Placental pericyte (primary cell): ENCODE measurements at places on chromosomes 3 and 15. TPM values are rescaled to one million over a fixed set of nuclear protein-coding genes. Genes with fewer than 3 reads are reported as not detected.

WNT7A gene
- total RNA-seq = not detected in 2 replicates

RAB6B gene
- under 0.01 and 0.14 TPM in 2 replicates for total RNA-seq

TM4SF1 gene
- total RNA-seq = 44.9 and 282 TPM in 2 replicates

TFG gene
- total RNA-seq = 129 and 146 TPM in 2 replicates

ISL2 gene
- 0.14 TPM in 1 of 2 replicates, not detected in the other for total RNA-seq

CLRN1 gene
- not detected in 2 replicates for total RNA-seq

UMPS gene
- total RNA-seq = 14.4 and 30.4 TPM in 2 replicates

TEX9 gene
- 0.88 and 2.6 TPM in 2 replicates for total RNA-seq

IL12A gene
- total RNA-seq = 3.9 and 7.2 TPM in 2 replicates

ONECUT1 gene
- total RNA-seq = not detected in 2 replicates

LIPC gene
- total RNA-seq = 0.29 and 0.88 TPM in 2 replicates

ADAMTS17 gene
- under 0.01 and 2.7 TPM in 2 replicates for total RNA-seq

TAGLN3 gene
- 0.14 TPM in 1 of 2 replicates, not detected in the other for total RNA-seq

GPR171 gene
- not detected in 2 replicates for total RNA-seq

KLHL24 gene
- total RNA-seq = 26.1 and 83.4 TPM in 2 replicates

RTP3 gene
- not detected in 2 replicates for total RNA-seq

ZKSCAN7 gene
- total RNA-seq = 4.6 and 5.0 TPM in 2 replicates

NEO1 gene
- total RNA-seq = 20.6 and 22.6 TPM in 2 replicates

SLC22A13 gene
- 0.43 and 0.44 TPM in 2 replicates for total RNA-seq

TRH gene
- total RNA-seq = not detected in 2 replicates

GALNT15 gene
- total RNA-seq = 0.88 and 4.2 TPM in 2 replicates

ENTPD3 gene
- total RNA-seq = 0.22 and 0.29 TPM in 2 replicates

SAXO2 gene
- total RNA-seq = 0.88 and 1.3 TPM in 2 replicates

TUSC7 gene
- not detected in 2 replicates for total RNA-seq

SOX14 gene
- total RNA-seq = not detected in 2 replicates

MESP1 gene
- total RNA-seq = under 0.01 TPM in 1 of 2 replicates, not detected in the other

RBM5 gene
- 118 and 167 TPM in 2 replicates for total RNA-seq

ZNF385D gene
- 0.43 TPM in 1 of 2 replicates, not detected in the other for total RNA-seq

HACL1 gene
- 23.0 and 26.0 TPM in 2 replicates for total RNA-seq

TGM5 gene
- total RNA-seq = not detected in 2 replicates

PCBP4 gene
- total RNA-seq = 46.8 and 63.9 TPM in 2 replicates

CA12 gene
- 7.3 and 7.4 TPM in 2 replicates for total RNA-seq

SLC9C1 gene
- total RNA-seq = not detected in 2 replicates

SERPINI2 gene
- total RNA-seq = not detected in 2 replicates

LZTFL1 gene
- total RNA-seq = 12.5 and 30.0 TPM in 2 replicates

SLC12A8 gene
- total RNA-seq = 11.2 and 184 TPM in 2 replicates

A4GNT gene
- total RNA-seq = not detected in 2 replicates

USP50 gene
- total RNA-seq = 0.29 TPM in 1 of 2 replicates, not detected in the other

CCR5 gene
- not detected in 2 replicates for total RNA-seq

CYP1A1 gene
- total RNA-seq = 0.72 and 1.5 TPM in 2 replicates

LYSMD2 gene
- 2.2 and 3.3 TPM in 2 replicates for total RNA-seq

CHRFAM7A gene
- total RNA-seq = 0.22 TPM in 1 of 2 replicates, not detected in the other

C3orf52 gene
- 11.6 and 18.0 TPM in 2 replicates for total RNA-seq

ACAN gene
- under 0.01 TPM in 2 replicates for total RNA-seq

GATA2 gene
- 2.0 and 18.9 TPM in 2 replicates for total RNA-seq

LRTM1 gene
- total RNA-seq = not detected in 2 replicates

GRK7 gene
- total RNA-seq = not detected in 2 replicates

IMPG2 gene
- 0.14 and 0.22 TPM in 2 replicates for total RNA-seq

DLEC1 gene
- under 0.01 TPM in 1 of 2 replicates, not detected in the other for total RNA-seq

ARF4 gene
- total RNA-seq = 374 and 428 TPM in 2 replicates

ARHGAP11A gene
- total RNA-seq = 3.5 and 43.7 TPM in 2 replicates

ASB14 gene
- total RNA-seq = 0.14 TPM in 1 of 2 replicates, not detected in the other

TMC3 gene
- total RNA-seq = not detected in 2 replicates

ZNF501 gene
- total RNA-seq = 4.3 and 4.6 TPM in 2 replicates

TF gene
- total RNA-seq = 0.29 and 0.44 TPM in 2 replicates

CHD2 gene
- total RNA-seq = 58.6 and 81.3 TPM in 2 replicates
